GM12865 (cell line): ENCODE measurements at places on chromosomes 16 and 17.

GRCh38 chr17:33511670-33512069 lies 218.6 kb upstream of the ASIC2 start:
- DNase-seq, result peak; percentile 29

GRCh38 chr17:15175356-15175755 lies 89.8 kb downstream of the PMP22 start:
- DNase-seq, result no peak

DNA sequence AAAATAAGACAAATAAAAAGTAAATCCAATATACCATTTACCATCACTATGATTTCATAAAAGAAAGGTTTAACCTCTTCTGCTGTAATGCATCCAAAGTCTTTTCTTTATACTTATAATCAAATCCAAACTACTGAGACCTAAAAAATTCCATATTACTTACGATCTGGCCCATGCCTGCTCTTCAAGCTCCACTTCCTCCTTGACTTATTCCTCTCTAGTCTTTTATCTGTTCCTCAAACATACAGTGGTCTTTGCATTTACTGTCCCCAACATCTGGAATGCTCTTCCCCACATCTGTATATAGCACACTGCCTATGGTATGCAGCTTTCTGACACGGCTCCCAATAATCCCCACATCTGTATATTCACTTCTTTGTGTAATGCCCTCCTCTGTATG lies 33.8 kb downstream of the PCTP start:
- DNase-seq, result no peak

GRCh38 chr16:86496929-86497461 lies 13.3 kb upstream of the FOXF1 start:
- no peak for DNase-seq

GRCh38 chr16:81688182-81688581 lies 90.9 kb upstream of the PLCG2 start:
- no peak for DNase-seq

GRCh38 chr16:63185235-63185780 lies 1149.1 kb upstream of the CDH8 start:
- no peak for DNase-seq

DNA sequence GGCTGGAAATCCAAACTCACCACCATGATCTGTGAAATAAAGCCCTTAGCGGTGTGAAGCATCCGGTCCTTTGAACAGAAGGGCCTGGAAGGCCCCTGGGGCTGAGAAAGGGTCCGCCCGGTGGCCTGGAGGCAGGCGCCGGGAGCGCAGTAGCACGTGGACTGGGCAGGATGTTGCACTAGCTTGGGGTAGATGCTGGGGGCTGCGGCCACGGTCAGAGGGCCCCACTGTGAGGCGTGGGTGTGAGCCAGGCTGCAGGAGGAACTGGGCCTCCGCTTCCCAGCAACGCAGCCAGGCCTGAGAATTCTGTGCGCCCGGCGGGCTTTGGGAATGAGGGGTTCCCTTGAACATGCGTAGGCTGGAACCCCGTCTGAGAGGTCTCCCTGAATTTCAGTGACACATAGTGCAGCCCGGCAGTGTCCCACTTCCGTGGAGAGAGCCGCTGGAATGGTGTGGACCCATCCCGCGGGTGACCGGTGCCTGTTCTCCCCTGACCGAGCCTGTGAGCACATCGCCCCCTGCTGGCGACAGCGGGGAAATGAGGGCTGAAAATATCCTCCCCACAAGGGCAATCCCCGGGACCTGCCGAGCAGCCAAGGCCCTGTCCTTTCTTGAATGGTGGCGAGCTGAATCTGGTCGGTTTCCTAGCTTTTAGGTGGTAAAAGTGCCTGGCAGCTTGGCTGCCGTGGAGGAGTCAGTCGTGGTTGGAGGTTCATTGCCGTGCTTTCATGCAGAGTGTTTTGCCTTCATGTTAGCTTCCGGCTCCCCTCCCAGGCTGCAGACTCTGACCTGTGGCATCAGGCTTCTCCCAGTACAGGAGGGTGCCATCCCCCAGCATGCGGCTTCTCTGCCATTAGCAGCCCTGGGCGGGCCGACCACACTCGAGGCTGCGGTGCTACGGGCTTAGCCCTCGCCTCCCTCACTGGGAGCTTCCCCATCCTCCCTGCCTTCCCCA lies 43.8 kb downstream of the DNAJA2 start:
- peak; percentile 83 for DNase-seq

DNA sequence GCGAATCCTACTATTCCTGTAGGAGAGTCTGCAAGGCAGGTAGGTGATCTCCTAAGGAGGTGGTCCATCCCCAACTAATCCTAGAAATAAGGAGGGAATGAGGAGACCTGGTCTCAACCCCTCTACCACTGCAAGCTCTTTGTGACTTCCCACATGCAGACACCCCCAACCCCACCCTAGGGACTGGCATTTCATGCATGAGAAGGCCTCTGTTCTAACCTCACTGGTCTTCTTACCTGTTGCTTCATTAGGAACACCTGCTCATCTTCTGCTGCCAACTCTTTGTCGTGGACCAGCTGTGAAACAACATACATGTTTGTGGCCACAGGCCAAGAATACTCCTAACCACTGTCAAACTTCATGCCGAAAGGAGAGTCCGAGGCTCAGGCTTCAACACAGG lies 22.6 kb downstream of the DYNC1LI2 start:
- DNase-seq, result no peak

DNA sequence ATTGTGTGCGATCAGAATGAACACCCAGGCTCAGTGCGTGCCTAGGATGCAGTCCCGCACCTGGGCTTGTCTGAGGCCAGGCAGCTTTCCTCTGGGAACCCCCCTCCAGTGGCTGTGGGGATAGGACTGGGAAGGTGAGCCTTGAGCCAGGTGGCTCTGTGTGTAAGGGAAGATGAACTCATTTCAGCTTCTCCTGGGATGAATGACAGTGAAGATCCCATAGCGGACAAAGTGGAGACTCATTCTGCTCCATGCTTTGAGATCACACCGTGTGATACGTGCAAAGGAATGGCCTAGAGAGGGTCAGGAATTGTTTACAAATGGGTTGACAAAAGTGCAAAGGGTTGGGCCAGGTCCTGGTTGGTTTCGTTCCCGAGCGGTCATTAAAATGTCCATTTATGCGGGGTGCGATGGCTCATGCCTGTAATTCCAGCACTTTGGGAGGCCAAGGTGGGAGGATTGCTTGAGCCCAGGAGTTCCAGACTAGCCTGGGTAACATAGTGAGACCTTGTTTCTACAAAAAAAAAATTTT lies 15.8 kb downstream of the GPRC5C start:
- DNase-seq, result no peak

DNA sequence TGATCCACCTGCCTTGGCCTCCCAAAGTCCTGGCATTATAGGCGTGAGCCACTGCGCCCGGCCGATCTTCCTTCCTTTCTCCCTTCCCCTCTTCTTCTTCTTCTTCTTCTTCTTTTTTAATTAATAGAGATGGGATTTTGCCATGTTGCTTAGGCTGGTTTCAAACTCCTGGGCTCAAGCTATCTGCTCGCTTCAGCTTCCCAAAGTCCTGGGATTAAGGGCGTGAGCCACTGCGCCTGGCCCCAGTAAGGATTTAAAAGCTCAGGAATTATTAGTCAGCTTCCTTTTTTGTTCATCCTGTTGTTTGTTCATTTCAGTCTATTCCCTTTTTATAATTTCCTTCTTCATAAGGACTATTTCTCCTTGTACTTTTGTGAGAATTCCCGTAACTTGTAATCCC lies 32.7 kb upstream of the LRRC37A start:
- DNase-seq, result no peak

- no peak for DNase-seq
Measured at GRCh38 chr17:46777943-46778915, 40.3 kb downstream of the WNT3 start.

DNA sequence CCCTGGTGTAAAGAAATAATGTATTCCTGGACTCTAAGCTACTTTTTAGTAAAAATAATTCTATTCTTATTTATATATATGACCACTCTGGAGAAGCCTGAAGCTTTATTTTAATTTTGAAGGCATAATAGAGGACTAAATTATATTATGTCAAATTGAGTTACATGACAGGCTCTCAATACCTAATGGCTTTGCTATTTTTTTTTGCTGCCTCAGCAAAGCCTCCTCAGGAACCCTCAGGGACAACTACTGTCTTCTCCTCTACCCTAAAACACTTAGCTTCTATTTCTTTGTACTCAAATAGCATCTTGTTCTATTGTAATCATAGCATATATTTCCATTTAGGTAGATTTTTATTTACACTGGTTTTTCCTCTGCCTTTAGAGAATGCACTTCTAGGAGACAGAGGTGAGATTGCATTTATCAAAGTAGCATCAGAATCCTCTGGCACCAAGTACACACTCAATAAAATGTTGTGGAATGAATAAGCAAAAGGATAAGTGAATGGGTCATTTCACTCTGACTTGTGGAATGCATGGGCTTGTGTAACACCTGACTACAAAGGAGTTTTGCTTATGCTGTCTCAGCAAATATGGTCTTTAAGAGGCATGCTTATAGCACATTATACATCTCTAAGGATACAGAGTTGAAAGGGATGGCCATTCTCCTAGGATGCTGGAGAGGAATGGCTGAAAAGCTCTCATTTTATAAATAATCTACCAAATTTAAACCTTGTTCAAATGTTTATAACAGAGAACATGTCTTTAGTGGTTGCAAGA lies 605.2 kb downstream of the KCNJ2 start:
- DNase-seq, result no peak

DNA sequence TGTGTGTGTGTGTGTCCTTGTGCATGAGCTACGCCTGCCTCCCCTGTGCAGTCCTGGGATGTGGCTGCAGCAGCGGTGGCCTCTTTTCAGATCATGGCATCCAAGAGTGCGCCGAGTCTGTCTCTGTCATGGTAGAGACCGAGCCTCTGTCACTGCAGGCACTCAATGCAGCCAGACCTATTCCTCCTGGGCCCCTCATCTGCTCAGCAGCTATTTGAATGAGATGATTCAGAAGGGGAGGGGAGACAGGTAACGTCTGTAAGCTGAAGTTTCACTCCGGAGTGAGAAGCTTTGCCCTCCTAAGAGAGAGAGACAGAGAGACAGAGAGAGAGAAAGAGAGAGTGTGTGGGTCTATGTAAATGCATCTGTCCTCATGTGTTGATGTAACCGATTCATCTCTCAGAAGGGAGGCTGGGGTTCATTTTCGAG lies 22.5 kb downstream of the STAT5A start:
- no peak for DNase-seq

DNA sequence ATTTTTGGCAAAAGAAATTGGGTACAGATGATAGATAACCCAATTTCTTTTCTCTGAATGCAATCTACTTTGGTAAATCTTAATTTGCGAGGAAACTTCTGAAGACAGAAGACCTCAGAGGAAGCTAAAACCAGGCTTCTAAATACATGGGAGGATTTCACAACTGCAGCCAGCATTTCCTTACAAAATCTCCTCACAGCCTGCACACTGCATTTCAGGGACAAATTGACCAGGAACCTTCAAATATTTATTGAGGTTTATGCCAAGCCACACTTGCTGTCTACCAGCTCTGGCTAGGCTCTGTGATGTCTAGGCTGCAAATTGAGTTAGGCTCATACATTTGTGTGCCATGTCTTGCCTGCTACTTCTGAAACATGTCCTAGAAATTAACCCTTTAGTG lies 167.3 kb upstream of the CDH5 start:
- DNase-seq, result no peak

DNA sequence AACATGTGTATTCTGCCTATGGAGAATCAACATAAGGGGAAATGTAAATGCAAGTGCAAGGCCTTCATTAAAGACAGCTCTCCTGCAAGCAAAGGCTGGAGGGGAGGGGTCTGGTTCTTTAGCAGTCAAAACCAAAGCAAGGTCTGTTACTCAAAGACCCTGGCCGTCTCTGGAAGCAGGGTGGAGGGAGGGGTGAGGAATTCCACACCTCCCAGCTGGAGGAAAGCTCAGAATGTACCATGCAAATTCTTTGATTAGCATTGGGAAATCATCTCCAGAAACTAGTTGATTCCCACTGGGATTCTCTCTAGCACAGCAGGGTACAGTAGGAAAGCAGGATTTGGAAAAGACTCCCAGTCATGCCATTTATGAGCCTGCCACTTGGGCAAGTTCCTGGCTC lies 77.3 kb upstream of the ASIC2 start:
- no peak for DNase-seq

DNA sequence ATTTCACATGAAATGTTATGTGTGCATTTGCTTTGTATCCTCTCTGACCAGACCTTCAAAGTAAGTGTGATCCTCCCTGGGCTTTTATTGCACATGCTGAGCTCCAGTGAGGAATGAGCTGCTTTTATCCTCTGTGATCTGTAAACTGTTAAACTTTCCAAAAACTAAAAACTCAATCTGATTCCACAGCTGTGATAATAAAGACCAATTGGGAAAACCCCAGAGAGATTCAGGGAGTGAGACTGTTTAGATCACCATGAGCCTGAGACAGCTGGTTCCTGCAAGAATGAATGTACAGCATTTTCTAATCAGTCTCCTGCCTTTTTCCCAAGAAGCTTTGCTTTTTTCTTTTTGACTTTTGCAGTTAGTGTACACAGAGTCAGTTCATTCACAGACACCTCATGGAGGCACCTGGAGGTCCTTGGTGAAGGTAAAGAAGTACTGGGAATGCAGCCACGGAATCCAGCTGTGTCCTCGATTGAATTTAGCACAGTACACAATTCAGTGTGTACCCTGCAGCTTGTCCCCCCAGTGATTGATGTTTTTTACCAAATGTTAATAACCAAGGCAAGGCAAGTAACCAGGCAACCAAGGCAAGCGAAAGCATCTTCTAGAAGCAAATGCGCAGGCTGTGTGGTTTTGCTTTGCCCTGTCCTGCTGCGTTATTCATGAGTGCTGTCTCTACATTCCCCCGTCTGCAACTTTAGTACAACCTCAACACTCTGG lies 182.6 kb downstream of the LGALS9B start:
- no peak for DNase-seq

DNA sequence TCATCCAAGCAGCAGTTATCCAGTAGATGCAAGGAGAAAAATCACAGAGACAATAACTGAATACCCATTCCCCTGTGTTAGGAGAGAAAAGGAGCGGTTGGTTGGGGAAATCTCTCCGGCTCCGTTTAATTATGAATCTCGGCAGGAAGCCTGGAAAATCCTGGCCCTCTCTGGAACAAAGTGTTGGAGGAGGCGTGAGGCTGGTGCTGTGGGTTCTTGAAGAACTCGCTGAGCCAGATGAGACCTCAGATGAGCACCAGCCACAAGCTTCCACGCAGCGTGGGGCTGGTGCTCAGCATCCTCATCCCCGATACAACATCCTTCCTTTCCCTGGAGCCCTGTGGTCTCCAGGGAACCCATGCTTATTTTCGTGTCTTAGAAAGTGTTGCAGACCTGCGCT lies 39.7 kb downstream of the CACNG4 start:
- no peak for DNase-seq

DNA sequence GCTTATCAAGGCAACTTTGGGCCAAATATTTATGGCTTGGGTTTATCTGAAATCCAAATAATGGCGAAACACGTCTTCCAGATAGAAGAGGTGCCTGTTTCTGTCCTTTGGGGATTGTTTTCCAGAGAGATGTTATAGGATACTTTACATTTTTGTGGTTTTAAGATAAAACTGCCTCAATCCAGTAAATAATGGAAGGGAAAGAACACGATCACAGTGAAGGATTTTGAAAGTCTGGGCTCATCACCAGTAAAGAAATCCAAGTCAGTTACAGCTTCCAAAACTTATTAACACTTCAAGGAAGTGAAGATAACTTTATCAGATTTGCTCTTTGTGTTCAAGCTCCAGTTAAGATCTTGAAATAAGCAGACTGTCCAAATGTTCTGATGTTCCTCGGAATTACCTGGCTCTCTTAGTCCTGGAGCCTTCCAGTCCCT lies 30.1 kb downstream of the DNAH2 start:
- DNase-seq, result no peak
